ENCODE measurements at places on chromosomes 1 and 21. TPM values are rescaled to one million over a fixed set of nuclear protein-coding genes. Genes with fewer than 3 reads are reported as not detected.

H3-3A gene
- 466 TPM for total RNA-seq

RBP7 gene
- not detected for total RNA-seq

MARK1 gene
- total RNA-seq, result 0.34 TPM

TADA1 gene
- total RNA-seq, result 28.5 TPM

USH2A gene
- 6.9 TPM for total RNA-seq

ELAPOR1 gene
- 1.7 TPM for total RNA-seq

AMY2A gene
- not detected for total RNA-seq

TPTE gene
- total RNA-seq, result 1.2 TPM

ITGB2 gene
- 0.19 TPM for total RNA-seq

OR10T2 gene
- not detected for total RNA-seq

LCE3D gene
- total RNA-seq, result not detected

TSTD1 gene
- total RNA-seq, result not detected

ADCY10 gene
- total RNA-seq, result not detected

PAQR6 gene
- total RNA-seq, result 2.0 TPM

EDN2 gene
- 2.6 TPM for total RNA-seq

SEMA6C gene
- total RNA-seq, result 4.4 TPM

PRR9 gene
- total RNA-seq, result not detected

SPTA1 gene
- total RNA-seq, result not detected

KLHL17 gene
- total RNA-seq, result 2.9 TPM

IL20 gene
- total RNA-seq, result not detected

S100A7A gene
- total RNA-seq, result not detected

TPRG1L gene
- total RNA-seq, result 9.4 TPM

IFI44 gene
- 40.0 TPM for total RNA-seq

KLF17 gene
- total RNA-seq, result not detected

CA6 gene
- not detected for total RNA-seq

SPATA45 gene
- not detected for total RNA-seq

CREG1 gene
- 93.8 TPM for total RNA-seq

OMA1 gene
- total RNA-seq, result 13.6 TPM

OR2L3 gene
- total RNA-seq, result not detected

TNFRSF4 gene
- total RNA-seq, result not detected
